ENCODE measurements at places on chromosomes 16 and 17.
A peak's percentile ranks its signal among the peaks of the same experiment; 100 is the strongest.

GRCh38 chr16:53743149-53743566 lies 39.2 kb downstream of the FTO start:
- no peaks in the 10 kb centered on the region for H3K36me3 ChIP-seq
- H3K4me3 ChIP-seq, result no peak overlapping the region
- H3K27me3 ChIP-seq, result no peaks in the 10 kb centered on the region
- no peak for DNase-seq
- H3K4me1 ChIP-seq, result peaks cover 12% of the 10 kb centered on the region

DNA sequence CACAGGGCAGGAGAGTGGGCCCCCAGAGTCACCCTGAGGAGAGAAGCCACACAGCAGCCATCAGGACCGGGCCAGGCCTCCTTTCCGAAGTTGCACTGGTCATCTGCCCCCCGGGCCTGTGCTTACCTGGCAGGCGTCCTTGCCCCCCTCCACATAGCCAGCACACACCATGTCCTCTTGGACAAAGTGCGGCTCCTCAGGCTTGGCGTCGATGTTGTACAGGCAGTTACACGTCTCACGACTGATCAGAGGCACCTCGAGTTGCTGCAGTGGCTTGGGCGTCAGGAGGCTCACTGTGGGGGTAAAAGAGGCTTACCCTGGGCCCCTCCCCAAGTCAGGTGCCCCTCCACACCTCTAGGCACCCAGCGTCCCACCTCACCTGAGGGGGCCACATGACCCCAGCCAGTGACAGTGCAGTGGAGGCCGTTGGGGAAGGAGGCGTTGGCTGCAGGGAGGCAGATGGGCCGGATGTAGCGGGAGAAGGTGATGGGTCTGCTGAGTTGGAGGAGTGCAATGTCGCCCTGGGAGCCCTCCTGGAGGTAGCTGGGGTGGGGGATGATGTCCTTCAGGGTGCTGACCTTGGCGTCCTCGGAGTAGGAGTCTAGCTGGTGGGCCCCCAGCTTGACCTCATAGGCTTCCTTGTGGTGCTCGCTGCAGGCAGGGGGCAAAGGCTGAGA lies 3.1 kb downstream of the PRSS8 start:
- no peak for DNase-seq
- no peaks in the 10 kb centered on the region for H3K4me1 ChIP-seq
- H3K27ac ChIP-seq, result no peak overlapping the region
- H3K27me3 ChIP-seq, result no peaks in the 10 kb centered on the region

DNA sequence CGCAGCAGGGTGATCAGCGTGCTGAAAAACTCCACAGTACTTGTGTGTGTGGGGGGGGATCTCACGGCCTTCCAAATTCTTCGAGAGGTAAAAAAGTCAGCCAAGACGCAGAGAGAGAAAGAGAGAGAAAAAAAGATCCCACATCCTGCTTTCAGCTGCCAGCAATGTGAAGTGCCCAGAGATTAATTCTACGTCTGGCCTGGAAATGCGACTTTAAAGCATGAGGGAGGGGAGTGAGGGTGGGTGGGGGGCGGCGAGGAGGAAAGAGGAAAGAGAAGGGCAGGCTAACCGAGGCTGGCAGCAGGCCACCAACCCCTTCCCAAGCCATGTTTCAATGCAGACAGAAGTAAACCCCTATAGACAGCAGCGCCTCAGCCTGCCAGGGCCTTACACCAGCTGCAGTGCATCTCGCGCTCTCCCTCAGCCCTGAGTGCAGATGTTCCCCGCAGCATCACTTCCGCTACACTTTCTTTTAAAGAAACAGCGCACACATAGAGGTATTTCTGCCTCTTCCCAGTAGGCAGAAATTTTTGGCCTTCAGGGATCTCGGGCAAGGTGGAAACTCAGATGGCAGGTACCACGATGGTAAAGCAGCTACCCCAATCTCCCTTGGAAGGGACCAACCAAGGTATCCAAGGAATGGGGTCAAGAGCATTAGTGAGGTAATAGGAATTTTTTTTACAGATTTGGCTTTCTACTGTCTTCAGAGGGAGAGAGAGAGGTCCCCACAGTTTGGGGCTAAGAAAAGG lies 87.8 kb downstream of the SMG6 start:
- H3K27ac ChIP-seq, result peak overlapping the region; percentile 97
- no peak for DNase-seq
- no peaks in the 10 kb centered on the region for H3K36me3 ChIP-seq
- H3K27me3 ChIP-seq, result no peaks in the 10 kb centered on the region
- peak overlapping the region; percentile 66 for H3K4me3 ChIP-seq
- peaks cover 58% of the 10 kb centered on the region for H3K4me1 ChIP-seq

- H3K27me3 ChIP-seq, result no peaks in the 10 kb centered on the region
- H3K27ac ChIP-seq, result no peak overlapping the region
- H3K4me3 ChIP-seq, result no peak overlapping the region
- no peak for DNase-seq
These were observed 7.1 kb downstream of the CORO7 start for GRCh38 chr16:4409081-4409932.

- DNase-seq, result no peak
- H3K27ac ChIP-seq, result no peak overlapping the region
- H3K27me3 ChIP-seq, result no peaks in the 10 kb centered on the region
- no peaks in the 10 kb centered on the region for H3K36me3 ChIP-seq
These were observed 63.9 kb downstream of the SHISA9 start for GRCh38 chr16:12965274-12965804.

DNA sequence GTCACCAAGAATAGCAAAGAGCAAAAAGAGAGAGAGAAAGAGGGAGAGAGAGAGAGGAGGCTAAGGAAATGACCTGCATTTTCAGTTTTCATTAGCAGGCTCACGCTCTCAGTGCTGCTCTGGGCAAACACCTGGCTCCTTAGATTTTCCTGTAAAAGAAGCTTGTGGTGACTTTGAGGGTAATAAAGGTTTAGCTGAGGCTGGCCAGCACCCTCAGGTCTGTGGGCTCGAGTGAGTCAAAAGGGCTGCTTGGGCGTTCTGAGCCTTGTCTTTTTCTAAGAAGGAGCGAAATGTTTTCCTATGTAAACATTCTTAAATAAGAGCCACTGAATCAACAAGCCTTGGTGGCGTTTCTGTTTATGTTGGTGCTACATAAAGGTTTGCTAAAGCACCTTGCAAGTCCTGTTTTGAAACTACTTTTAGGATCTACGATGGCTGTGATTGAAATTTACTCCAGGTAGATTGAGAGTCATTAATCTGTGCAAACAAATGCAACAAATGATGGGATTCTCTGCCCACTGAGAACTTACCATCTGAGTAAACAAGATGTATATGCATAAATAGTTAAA lies 38.8 kb downstream of the SHISA6 start:
- no peak overlapping the region for H3K27ac ChIP-seq
- no peak for DNase-seq

DNA sequence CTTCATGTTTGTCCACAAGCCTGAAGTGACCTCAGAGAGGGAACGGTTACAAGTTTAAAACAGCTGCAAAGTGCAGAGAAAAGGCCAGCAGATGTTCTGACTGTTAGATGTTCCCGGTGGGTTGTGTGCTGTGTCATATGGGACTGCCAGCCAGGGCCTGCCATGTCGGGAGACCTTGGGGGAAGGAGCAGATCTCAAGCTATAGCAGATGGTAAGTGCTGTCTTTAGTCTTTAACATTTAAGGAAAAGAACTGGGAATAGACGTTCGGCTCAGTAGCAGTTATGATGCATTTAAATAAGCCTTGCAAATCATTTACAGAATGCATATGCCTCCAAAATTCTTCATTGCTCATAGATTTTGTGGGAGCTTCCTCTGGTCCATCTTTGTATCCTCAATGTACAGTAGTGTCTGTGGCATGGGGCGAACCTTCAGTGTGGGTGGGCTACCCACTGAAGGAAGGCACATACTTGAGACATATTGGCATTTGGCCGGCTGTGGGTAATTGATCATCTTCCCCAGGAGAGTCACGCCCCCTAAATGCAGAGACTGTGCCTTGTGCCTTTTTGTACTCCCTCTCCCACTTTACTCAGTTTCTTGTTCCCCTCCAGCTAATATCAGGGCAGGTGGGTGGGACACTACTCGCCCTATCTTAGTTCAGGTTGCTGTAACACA lies 131.9 kb downstream of the NPIPB5 start:
- no peak for DNase-seq
- no peaks in the 10 kb centered on the region for H3K27me3 ChIP-seq
- no peaks in the 10 kb centered on the region for H3K4me1 ChIP-seq
- H3K4me3 ChIP-seq, result no peak overlapping the region

DNA sequence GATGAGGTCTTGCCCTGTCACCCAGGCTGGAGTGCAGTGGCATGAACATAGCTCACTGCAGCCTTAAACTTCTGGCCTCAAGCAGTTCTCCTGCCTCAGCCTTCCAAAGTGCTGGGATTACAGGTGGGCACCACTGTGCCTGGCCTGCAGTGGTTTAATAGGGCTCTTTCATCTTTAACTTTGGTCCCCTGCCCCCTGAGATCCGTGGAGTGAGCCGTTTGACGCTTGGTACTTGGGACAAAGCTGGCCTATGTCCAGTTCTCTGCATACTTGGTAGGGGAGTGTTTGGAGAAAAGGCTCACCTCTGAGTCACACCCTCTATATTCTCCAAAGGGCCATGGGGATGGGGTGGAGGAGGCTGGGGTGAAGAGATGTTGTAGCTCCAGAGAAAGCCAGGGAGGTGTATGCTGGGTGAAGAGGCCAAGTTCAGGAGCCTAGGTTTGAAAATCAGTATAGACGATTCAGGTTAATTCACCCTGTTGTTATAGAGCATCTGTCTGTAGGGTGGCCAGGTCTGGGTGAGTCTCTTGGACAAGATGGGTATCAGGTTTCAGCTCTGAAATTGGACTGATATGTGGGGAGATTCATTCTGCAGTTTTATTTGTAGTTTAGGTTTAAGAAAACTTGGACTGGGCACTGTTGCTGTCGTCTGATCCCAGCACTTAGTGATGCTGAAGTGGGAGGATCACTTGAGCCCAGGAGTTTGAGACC lies 17.6 kb downstream of the ABCC1 start:
- H3K27ac ChIP-seq, result peak overlapping the region; percentile 47
- H3K4me1 ChIP-seq, result peaks cover 79% of the 10 kb centered on the region
- H3K36me3 ChIP-seq, result no peaks in the 10 kb centered on the region
- no peaks in the 10 kb centered on the region for H3K27me3 ChIP-seq
- no peak overlapping the region for H3K4me3 ChIP-seq

DNA sequence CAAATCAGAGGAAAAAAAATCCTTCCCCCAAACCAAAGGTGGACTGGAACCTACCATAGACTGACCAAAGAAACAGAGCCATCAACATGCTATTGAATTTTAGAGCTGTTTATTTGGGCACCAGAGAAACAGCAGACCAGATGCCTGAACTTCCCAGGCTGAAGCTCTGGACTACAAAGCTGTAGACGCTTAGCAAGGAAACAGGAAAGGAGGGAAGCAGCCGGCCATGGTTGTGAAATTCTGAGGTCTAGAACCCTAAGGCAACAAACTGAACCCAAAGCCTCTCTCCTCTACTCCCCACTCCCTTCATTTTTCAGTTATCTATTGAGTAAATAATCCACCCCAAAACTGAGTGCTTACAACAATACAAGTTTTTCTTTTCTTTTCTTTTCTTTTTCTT lies 45.4 kb upstream of the MEIOC start:
- H3K36me3 ChIP-seq, result no peaks in the 10 kb centered on the region
- no peak for DNase-seq
- H3K27ac ChIP-seq, result no peak overlapping the region

- no peak overlapping the region for H3K27ac ChIP-seq
- H3K4me3 ChIP-seq, result no peak overlapping the region
- H3K4me1 ChIP-seq, result no peaks in the 10 kb centered on the region
These were observed 141.7 kb upstream of the ANKFN1 start for GRCh38 chr17:56011406-56012131.

DNA sequence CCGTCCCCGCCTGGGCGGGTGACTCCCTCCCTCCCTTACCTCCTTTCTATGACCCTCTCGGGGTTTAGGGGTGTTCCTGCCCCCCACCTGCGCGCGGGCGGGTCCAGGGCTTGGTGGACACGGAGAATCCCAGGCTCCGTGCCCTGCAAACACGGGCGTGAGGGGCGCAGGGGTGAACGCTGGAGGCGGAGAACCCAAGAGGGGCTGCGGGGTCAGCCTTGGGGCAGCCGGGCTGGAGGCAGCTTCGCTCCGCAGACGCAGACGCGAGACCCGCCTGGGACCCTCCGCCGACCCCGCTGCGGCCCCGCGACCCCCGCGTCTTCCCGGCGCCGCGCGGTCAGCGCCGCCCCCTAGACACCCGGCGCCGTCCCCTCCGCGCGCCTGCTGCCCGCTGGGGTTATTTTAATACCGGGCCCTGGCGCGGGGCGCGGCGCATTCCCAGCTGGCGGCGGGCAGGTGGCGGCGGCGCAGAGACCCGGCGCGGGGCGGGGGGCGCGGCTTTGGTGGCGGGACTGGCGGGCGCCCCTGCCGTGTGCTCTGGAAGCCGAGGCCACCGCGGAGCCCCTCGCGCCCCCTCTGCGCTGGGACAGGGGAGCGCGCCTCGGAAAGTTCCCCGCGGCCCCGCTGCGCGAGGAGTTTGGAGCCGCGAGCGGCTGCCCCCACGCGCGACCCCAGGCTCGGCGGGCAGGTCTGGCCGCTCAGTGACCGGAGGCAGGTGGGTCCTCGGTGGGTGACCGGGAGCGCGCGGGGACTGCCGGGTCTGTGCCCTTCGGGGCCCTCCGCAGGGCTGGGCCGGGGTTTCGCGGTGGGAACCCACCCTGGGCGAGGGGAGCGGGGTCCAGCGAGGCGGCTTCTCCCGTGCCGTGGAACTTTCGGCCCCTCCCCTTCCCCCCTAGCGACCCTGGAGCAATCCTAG lies at the start of gene UTS2R:
TSS of gene UTS2R (plus strand) at position 433 of the 916 bp plus-strand sequence. CDS start 2,560 bp downstream, outside the sequence.
- no peak within 1 kb of the TSS for H3K27ac ChIP-seq
- peaks cover 27% of the 10 kb centered on the region for H3K27me3 ChIP-seq
- H3K36me3 ChIP-seq, result no peaks in the 10 kb centered on the region
- peak within 1 kb of the TSS; percentile 62 for H3K4me3 ChIP-seq

DNA sequence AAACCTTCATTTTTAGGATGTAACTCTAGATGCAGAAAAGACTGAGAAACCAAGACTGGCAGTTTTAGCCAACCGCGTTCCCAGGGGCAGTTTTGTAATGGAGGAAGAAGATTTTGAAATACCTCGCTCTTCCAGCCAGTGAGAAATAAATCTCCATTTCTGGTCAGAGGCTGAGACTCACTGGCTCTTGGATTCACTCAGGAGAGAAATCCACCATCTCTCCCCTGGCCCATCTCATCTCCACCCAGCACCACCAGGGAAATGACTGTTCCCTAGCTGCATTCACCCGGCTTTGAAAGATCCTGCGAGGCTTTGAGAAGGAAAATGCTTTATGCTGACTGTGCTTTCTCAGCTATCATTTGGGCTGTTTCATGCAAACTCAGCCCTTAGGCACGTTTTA lies 185.2 kb downstream of the SOX9 start:
- no peak for DNase-seq
- H3K4me3 ChIP-seq, result no peak overlapping the region
- no peaks in the 10 kb centered on the region for H3K27me3 ChIP-seq
- H3K27ac ChIP-seq, result no peak overlapping the region
- no peaks in the 10 kb centered on the region for H3K4me1 ChIP-seq

All from thoracic aorta (tissue), 2 donors.